ENCODE measurements at places on chromosomes 6 and 20.

DNA sequence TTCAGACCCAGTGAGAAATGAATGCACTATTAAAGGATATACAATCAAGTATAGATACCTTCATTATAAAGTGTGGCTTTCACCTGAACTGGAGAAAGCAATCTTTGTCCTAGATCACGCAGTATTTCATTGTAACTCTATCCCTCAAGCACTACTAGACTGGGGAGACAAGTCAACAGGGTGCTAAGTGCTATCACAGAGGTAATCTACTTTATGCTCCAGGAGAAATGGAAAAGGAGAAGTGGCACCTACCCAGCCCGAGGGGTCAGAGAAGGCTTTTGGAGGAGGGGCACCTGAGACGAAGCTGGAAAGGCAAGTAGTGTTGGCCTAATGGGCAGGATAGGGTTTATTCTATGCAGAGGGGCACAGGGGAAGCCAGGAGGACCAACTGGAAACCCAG, 17.1 kb downstream of the ZHX3 start:
- DNase-seq: no peak

DNA sequence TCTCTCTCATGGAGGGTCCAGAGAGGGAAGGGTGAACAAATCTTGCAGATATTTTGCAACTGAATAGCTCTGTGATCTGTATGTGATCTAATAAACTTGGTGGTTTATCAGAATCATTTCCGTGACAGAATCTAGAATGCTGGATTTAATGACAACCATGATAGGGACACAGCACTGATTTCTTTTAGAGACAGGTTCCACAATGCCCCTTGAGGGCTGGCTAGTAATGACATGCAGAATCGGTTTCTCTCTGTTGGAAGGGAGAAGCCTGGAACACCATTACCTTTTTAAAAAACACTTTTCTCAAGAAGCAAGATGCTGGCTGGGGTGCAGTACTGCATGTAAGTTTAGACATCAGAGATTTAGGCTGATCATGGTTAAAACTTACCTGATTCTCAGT, 313.4 kb downstream of the CDH26 start:
- no peak for DNase-seq

GRCh38 chr6:18465410-18466154, 78.4 kb downstream of the RNF144B start:
- DNase-seq: no peak

DNA sequence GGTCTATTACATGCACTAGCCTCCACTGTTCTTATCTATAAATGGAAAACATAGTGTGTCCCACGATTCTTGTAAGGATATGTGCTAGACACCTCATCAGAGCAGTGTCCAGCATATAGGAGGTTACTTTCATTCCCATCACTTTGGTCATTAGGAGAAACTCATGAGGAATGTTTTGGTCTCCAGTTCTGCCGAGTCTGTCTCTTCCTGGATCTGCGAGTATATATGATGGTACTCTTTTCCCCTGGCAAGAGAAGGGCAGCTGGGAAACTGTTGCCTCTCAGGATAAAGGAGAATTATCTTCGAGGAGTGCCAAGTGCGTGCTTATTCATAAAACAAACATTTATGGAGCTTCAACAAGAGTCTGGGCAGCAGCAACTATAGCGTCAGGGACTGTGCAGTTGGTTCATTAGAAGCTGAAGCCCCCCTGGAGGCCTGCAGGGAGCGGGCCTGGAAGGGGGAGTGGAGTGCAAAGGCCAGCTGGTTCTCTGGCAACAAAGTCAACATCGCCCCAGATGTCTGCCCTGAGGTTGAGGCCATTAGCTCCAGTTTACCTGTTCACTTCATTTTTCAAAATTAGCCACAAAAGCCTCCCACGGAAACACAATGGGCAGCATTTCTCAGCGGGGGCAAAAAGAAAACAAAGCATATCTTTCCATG, 811.9 kb downstream of the MAFB start:
- DNase-seq: no peak

DNA sequence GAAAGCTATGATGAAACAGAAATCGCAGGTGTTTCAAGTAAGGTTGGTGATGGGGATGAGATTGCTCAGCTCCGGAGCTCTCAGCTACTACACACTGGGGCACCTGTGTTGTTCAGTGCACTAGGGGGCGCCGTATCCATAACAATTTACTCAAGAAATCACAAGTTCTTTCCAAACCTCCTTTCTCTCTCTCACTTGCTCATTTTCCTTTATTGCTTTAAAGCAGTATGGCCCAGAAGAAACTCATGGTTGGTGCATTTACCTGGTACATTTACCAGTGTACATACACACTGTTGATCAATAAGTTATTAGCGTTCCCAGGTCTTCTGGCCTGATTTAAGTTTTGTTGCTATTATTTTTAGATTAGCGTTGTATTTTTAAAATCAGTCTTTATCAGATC, 235.2 kb upstream of the TAB2 start:
- peak; percentile 74 for DNase-seq

DNA sequence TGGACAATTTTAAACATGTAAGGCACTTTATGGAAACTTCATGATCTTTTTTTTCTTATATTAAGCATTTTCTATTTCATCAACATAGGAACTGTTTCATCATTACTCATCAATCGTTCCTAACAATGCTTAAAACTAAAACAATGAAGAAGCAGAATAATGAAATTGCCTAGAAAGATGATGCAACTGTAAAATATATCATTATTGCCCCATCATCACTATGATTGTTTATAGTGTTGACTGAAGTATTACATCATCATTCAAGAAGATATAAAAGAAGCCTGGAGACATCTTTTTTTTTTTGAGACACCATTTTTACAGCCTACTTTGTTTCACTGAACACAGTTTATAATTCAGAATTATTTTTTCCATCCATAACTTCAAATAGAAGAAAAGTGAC, 147.2 kb downstream of the TRDN start:
- DNase-seq: no peak

- no peak for DNase-seq
Measured at GRCh38 chr6:149414009-149414408, 13.9 kb downstream of the SUMO4 start.

GRCh38 chr6:121691126-121691551, 255.7 kb downstream of the GJA1 start:
- DNase-seq: no peak

DNA sequence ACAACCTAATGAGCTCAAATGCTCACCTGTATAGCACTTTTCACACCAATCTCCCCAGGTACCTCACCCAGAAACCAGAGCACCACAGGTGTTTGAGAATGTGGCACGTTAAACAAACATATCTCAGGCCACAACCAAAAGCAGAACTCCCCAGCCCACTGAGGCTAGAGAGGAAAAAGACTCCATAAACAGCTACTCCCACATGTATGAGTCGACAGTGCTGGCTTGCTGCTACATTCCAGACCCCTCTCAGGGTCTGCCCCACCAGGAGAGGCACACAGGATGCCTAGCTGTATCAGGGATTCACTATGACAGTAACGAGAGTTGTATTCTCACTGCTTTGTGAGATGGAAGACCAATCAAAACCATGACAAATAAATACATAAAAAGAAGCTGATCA, 242.6 kb upstream of the ARID1B start:
- no peak for DNase-seq

DNA sequence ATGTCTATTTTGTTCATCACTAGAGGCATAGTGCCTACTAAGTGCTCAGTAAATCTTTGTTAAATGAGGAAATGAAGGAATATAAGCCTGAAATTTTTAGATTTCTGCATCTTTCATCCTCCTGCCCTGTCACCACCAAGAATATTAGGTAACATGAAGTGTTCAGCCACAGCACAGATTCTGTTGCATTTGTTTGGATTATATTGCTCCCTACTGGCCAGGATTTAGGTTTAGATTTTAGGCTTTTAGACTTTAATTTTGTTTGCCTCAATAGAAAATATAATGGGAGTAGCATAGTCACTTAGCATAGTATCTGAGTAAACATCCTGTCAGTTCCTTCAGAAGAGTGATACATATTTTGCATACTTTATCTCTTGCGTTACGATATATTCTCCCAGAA, 14.2 kb downstream of the FARS2 start:
- DNase-seq: no peak

- no peak for DNase-seq
Measured at GRCh38 chr6:134351615-134352474, 33.9 kb upstream of the SGK1 start.

DNA sequence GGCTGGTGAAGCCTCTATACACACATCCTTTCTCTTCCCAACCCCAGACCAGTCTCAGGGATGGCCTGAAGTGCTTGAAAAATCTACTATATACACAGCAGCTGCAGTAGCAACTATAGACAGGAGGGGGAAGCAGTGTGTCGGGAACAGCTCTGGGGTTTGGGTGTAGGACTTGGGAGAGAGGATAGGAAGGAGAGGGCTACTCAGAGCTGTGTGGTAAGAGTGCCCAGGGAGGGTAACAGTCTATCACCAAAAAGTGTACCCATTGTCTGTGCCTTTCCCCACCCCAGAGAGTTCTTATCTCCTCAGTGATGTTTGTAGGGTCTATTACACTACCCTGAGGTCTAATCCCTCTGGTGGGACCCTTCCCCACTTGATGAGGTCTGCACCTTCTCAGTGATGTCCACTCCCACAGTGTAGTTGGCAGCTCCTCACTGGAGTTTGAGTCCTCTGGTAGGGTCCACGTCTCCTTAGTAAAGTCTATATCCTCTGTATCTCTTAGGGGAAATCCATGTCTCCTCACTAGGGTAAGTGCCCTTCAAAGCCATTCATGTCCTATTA, 1.5 kb upstream of the GGT7 start:
- no peak for DNase-seq

DNA sequence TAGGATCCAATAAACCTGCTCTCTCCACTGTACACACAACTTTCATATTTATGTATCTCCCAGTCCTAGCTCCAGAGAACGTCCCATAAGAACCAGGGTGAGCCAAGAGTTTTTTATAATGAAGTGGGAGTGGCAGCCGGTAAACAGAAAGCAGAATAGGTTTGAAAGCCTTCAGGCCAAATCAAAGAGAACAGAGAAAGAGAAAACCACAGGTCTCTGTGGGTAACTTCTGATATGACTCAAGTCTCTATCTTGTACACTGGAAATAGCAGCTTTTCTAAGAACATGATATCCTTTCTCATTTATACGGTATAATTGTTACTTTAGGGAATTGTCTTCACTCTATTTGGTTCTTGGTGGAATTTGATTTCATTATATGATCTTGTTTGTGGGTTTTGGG, 273.6 kb downstream of the PACRG start:
- DNase-seq: no peak

GRCh38 chr6:15755526-15755925, 92.7 kb upstream of the DTNBP1 start:
- DNase-seq: no peak

- no peak for DNase-seq
Measured at GRCh38 chr6:50959081-50959641, 140.5 kb downstream of the TFAP2B start.

Data from stimulated activated CD8-positive, alpha-beta memory T cell treated with anti-CD3 and anti-CD28 coated beads, Interleukin-4, amount 100 ng/mL, for 1 hour (primary cell).